ENCODE measurements at places on chromosomes 1 and 21. TPM values are rescaled to one million over a fixed set of nuclear protein-coding genes. Genes with fewer than 3 reads are reported as not detected.

GRCh38 chr1:170267317-170267716 is 121.6 kb downstream of the NTMT2 start:
- no peak for DNase-seq

DNA sequence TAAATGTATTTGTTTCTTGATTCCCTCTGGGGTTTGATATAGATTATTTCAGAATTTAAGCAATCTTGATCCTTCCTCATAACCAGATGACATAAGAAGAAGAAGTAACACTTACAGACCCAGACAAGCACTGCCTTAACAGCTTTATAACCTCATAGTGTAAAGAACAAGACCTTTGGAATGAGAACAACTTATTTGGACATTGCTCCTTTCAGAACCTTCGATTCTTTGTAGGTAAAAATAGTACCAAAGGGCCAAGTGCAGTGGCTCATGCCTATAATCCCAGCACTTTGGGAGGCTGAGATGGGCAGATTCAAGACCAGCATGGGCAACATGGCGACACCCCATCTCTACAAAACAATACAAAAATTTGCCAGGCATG is 15.0 kb downstream of the TM2D1 start:
- DNase-seq: no peak

- no peak for DNase-seq
These were observed 58.3 kb downstream of the MACF1 start for GRCh38 chr1:39262802-39263201.

GRCh38 chr1:177170756-177171535 is at the start of gene BRINP2:
TSS of gene BRINP2 (plus strand) at chr1:177170958. CDS start at chr1:177229877, 58,919 bp downstream.
- no peak for DNase-seq

GRCh38 chr1:223709598-223709997 is 2.7 kb upstream of the CAPN2 start:
- no peak for DNase-seq

DNA sequence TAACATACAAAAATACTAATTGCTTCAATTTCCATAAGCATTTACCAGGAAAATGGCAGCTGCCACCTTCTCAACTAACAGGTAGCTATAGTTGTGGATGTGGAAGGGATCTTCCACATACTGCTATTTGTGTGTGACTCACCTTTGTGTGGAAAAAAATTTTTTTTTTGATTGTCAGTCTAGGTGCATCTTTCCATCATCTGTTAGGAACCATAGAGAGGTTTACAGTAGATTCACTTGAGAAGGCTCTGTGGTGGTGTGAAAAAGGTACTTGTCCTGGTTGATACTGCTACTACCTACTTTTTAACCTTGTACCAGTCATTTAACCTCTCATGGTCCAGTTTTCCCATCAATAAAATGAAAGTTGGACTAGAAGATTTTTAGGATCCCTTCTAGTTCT is 12.9 kb downstream of the DDX20 start:
- DNase-seq: no peak

GRCh38 chr1:154873321-154873950 is 3.4 kb upstream of the KCNN3 start:
- DNase-seq: no peak

GRCh38 chr1:238396140-238396539 is 505.4 kb upstream of the ZP4 start:
- DNase-seq: no peak

GRCh38 chr1:18955441-18956192 is 859 bp downstream of the IFFO2 start:
- no peak for DNase-seq

The PROK1 gene
- total RNA-seq: not detected

The ATP6V1G3 gene
- total RNA-seq: not detected

The WLS gene
- not detected for total RNA-seq

The SMYD3 gene
- total RNA-seq: 26.9 TPM
